ENCODE measurements at places on chromosomes 2 and 18.

DNA sequence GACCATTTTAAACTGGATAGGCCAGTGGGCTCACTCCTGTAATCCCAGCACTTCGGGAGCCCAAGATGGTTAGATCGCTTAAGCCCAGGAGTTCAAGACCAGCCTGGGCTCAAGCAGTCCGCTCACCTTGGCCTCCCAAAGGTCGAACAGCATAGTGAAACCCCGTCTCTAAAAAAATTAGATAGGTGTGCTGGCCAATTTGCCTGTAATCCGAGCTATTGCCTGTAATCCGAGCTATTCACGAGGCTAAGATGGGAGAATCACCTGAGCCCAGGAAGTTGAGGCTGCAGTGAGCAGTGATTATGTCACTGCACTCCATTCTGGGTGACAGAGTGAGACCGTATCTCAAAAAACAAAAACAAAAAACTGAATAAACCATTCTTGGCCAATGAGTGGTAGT lies 52.6 kb upstream of the EMILIN2 start:
- no peak for DNase-seq

- DNase-seq: no peak
Measured at GRCh38 chr2:11683966-11684365, 14.0 kb upstream of the NTSR2 start.

GRCh38 chr2:69948032-69948962 lies 13.1 kb downstream of the ASPRV1 start:
- DNase-seq: no peak

DNA sequence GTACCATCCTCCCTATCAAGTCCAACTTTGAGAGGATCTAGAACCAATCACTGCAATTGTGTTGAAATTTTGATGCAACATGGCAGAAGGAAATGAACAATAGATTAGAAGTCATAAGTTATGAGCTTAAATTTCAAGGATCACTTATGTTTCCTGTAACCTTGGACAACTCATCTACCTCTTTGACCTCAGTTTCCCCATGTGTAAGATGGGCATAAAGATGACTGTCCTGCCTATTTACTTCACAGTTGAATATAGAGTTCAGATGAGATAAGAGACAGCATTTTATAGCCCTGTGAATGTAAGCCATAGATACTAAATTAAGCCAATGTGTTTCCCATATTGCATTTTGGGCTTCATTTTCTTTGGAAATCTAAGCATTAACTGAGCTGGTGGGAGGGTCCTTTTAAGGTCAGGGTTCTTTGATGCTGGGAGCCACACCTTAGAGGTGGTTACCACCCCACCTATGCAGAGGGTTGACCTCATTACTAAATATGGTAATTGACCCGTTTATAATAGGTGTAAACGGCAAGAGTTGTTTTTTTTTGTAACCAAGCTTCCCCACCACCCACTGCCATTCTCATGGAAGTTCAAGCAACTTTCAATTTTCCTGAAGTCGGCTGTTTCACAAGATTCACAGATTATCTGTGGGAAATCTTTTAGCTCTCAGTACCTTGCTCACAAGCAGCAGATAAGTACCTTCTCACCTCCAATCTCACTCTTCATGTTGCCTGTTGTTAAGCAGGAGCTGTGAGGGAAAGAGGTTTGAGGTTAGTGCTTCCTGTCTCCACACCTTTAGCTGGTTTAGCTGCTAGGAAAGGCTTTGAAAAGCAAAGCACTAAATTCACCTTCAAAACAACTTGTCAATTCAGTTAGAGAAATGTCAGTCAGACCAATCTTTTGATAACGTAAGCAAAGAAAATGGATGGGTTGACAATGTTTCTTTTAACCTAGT lies 13.3 kb downstream of the CD28 start:
- DNase-seq: no peak

- DNase-seq: no peak
Measured at GRCh38 chr18:75257605-75258004, 47.0 kb downstream of the TSHZ1 start.

GRCh38 chr2:106025796-106026195 lies 168.3 kb downstream of the UXS1 start:
- DNase-seq: no peak

- no peak for DNase-seq
Measured at GRCh38 chr2:203915256-203915655, 21.3 kb upstream of the ICOS start.

GRCh38 chr18:78788161-78788560 lies 191.5 kb upstream of the SALL3 start:
- DNase-seq: no peak

GRCh38 chr18:63316612-63317555 lies 2.7 kb downstream of the BCL2 start:
- no peak for DNase-seq

DNA sequence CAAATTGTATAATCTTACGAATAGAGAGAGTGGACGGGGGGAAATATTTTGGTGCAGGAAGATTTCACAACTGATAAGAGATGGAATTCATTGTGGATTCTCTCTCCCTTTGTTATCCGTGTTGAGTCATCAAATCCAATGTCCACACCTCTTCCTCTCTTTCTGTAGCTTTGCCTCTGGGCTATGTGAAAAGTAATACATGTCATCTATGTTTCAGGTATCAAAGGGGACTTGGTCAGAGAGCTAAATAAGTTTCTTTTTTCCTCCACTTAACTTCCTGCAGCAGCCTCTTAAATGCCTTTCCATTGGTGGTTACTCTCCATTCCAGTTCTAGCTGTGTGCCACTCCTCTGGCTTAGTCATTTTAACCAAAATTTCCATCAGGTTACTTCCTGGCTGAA lies 169.3 kb upstream of the NXPH2 start:
- no peak for DNase-seq

All from stimulated activated CD4-positive, alpha-beta T cell treated with anti-CD3 and anti-CD28 coated beads, TNF-alpha, amount 100 ng/mL, for 48 hours (primary cell).